ENCODE measurements at places on chromosomes 7 and 10. TPM values are rescaled to one million over a fixed set of nuclear protein-coding genes. Genes with fewer than 3 reads are reported as not detected.
A peak's percentile ranks its signal among the peaks of the same experiment; 100 is the strongest.

- DNase-seq, result no peak
Measured at GRCh38 chr7:158541346-158542010, 46.1 kb downstream of the PTPRN2 start.

ANKRD1 gene
- total RNA-seq, result 591 TPM

DNA sequence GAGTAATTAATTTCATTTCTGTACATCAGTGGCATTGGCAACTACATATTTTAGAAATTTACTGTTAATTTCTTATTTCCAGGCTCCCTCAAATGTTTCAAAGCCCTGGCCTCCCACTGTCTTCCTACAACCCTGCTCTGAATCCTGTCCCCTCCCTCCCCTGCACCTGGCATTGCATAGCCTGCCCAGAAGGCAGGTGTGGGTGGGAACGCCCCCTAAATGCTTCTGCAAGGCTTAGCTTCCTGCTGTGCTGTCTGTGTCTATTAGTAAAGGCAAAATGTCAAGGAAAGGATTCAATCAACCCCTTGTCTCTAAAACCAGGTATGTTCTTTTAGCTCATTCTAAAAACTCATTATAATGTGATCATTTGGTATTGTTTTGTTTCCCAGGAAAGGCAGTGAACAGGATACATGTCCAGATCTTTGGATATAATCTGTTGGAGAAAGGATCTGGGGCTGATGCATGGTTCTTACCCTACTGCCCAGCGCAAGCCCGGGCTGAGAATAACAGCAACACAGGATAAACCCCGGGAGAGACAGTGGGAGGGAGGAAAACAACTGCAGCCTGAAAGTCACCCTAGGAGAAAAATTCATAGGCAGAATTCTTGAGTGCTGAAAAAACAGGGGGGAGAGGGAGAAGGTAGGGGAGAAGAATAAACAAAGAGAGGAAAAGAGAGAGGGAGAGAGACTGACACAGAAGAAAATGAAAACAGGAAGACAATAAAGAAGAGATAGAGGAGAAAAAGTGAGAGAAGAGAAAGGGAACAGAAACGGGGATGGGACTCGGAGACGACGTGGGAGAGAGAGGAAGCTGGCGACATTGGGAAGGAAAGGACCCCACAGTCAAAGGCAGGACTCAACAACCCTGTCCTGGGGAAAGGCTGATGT lies 589 bp downstream of the ZNF488 start:
- no peak for DNase-seq

FRMD4A gene
- total RNA-seq, result 155 TPM

DNA sequence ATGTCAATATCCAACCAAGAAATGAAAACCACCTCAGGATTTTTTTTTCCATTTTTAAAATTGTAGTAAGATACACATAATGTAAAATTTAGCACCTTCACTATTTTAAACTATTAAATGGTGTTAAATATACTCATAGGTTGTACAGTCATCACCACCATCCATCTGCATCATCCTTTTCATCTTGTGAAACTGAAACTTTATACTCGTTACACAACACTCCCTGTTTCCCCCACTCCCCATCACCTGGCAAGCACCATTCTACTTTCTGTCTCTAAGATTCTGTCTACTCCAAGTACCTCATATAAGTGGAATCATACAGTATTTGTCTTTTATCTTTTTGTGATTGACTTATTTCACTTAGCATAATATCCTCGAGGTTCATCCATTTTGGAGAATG lies 335.2 kb upstream of the NPSR1 start:
- no peak for DNase-seq

GRCh38 chr7:124072603-124073309 lies 39.9 kb upstream of the TMEM229A start:
- DNase-seq, result peak; percentile 83

TWIST1 gene
- not detected for total RNA-seq

GRCh38 chr10:73979141-73979808 lies 18.6 kb upstream of the VCL start:
- DNase-seq, result no peak

GRCh38 chr7:33764752-33765451 lies 140.4 kb upstream of the BMPER start:
- peak; percentile 94 for DNase-seq

DNA sequence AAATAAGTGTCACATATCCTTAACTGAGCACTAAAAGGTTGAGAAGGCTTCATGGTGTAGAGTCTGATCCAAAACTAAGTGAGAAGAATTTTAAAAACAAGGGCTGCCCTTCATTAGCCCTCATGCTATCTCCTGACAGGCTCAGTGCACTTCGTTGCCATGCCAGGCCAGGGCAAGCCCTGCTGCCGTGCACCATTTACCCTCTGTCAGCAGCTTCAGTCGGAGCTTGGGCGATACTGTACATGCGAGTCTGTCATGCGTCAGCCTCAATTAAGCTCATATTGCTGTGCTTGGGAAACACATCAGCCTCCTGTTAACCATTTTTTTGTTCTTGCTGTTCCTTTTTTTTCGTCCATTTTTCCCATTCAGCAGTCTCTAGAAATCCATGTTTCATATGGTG lies 166.6 kb downstream of the VTI1A start:
- DNase-seq, result no peak

DNA sequence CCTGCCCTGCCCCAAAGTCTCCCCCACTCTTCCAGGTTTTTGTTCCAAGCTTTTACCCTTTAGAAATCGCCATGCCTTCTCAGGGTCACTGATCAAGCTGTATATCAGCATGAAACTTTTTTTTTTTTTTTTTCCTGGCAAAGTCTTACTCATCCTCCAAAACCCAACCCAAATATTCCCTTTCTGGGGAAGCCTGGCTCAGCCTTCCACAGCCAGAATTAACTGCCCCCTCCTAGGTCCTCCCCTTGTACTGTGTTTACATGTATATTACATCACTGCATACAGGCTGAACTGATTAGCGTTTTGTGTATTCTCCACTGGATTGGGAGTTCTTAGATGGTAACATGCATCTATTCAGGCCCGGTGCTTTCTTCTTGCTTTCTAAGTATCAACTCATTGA lies 4.6 kb upstream of the NOBOX start:
- DNase-seq, result no peak

HOXA7 gene
- total RNA-seq, result 15.6 TPM

GRCh38 chr7:127091620-127092019 lies 161.1 kb downstream of the GRM8 start:
- DNase-seq, result no peak

LIPM gene
- total RNA-seq, result not detected

- no peak for DNase-seq
Measured at GRCh38 chr7:99920149-99920548, 819 bp upstream of the TRIM4 start.

DNA sequence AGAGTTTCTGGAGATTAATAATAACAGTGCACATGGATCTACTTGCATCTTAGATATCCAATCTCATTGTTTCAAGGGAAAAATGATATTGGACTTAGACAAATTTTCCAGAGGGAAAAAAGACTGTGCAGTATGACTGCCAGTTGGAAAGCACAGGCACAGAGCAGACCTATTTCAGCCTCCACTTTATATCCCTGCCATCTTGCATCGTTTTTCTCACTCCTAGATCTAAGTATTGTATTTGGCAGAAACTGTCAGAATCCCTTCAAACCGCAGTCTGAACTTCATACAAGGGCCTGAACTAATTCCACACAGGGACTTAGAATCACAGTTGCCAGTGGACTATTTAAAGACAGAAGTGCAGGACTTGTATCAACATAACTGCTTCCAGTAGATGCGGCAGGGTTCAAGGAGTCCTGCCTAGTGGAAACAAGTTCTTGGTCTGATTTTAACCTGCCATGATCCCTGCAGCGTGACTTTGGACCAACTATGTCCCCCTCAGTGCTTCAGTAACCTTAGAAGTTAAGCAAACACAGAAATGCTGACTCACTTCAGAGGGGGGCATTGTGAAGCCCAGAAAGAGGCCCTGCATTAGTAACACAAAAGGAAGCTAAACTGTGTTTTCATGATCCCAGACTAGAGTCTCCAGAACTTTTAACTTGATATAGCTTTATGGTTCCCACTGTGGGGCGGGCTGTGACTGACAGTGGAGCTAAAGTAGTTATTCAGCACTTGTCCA lies 95.7 kb upstream of the PALS2 start:
- peak; percentile 65 for DNase-seq

DNA sequence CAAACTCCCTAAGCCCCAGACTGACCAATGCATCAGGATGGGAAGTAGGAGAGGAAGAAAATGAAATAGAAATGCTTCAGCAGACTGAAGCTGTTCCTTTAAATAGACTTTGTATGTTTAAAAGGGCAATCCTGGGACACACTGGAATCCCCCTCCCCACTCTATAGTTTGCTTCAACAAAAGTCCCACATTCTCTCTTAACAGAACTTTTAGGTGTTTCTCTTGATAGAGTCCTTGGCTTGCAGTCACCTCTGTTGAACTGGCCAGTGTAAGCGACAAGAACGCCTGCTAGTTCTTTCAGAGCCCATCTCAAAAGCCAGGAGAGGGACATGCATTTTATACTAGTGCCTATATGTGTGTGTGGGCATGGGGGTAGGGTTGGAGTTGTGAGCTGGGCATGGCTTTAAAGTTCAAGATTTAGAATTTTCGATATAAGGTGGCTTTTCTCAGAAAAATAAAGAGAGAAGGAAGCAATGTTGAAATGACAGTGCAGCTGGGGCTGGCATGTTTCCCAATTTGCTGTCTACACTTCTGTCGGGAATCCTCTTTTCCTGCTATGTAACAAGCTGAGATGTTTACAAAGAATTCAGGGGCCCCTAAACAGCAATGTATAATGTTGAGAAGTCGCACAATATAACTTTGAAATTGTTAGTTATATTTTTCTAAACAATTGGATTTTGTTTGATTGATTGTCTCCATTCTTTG lies 2.1 kb downstream of the TBX20 start:
- no peak for DNase-seq

SP4 gene
- 11.4 TPM for total RNA-seq

DNA sequence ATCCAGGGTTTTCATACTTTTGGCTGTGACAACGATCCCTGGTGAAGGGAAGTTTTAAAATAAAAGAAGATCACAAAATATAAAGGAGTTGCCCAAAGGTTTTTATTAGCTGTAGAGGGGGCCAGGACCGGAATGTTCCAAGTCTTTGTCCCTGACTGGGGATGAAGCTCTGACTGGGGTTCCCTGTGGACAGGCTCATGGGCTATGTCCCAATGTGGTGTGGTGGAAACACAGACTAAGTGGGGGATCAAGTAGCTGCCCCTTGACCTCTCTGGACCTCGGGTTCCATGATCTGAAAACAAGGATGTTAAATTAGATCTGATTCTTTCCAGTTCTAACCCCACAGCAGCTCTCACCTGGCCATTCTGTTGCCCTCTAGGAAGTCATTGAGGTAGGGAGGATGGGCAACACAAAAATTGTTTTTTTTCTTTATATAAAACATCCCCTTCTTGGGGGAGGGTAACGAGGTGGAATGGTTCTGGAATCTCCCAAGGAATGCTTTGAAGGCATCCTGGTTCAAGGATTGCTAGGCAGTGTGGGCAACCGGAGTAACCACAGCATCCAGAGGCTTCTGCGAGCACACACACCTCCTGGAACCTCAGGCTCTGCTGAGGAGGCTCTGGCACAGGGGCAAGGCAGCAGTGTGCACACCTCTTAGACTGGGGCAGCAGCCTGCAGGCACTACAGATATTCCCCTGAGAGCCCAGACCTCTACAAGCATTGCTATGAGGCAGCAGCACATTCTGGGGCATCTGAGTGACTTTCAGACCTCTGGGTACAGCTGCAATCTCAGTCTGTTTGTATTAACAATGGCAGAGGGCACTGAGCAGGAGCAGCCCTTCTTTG lies 21.4 kb upstream of the CRYGN start:
- no peak for DNase-seq

- peak; percentile 94 for DNase-seq
Measured at GRCh38 chr10:87915989-87916388, 52.6 kb downstream of the PTEN start.

DNA sequence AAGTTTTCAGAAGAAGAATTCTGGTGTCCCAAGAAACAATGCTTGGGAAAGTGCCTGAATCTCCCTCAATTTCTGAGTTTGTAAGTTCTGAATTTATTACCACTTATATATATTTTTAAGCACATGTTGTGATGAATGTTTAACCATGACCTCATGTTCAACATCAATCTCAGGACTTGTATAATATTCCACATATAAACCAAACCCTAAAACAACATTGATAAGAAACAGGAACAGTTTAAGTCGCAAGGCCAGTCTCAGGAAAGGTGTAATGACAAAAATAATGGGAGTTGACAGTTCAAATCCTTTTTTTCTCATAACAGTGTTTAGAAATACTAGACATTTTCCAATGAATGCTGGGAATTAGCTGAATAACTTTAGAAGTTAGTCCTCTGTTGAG lies 22.8 kb downstream of the NRP1 start:
- DNase-seq, result peak; percentile 68

DNA sequence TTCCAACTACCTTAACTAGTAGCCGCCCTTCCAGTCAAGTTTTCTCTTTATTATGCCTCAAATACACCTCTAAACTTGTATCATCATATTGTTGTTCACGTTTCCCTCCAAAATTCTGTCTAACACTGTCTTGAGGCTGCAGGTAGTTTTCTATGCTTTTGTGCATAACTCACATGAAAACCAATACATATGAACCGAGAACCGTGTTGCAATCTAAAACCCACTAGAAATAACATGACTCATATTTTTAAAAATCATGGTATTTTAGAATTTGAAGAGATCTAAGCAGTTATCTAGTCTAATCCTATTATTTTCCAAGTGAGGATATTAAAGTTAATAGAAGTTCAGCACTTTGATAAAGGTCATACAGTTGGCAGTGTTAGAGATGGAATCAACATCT lies 18.2 kb downstream of the LIPF start:
- no peak for DNase-seq

PTPRN2 gene
- 0.51 TPM for total RNA-seq

TFR2 gene
- 0.95 TPM for total RNA-seq

DNA sequence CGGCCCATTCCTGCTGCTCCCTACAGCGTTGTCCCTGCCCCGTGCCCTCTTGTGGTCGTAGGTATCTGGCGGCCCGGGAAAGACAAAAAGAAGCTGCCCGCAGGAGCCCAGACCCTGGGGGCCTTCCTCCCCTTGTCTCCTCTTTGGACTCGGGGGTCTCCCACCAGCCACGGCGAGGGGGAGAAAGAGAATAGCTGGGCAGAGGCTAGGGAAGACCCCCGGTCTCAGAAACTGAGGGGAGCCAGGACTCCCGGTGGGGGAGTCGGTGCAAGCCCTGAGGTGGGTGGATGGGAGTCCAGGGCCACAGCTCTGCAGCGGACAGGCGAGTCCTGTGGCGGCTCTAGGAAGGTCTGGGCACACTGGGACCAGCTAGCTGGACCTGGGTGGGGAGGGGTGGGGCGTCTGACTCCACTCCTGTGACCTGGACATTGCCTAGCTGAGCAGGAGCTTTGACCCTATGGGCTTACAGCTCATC lies 1.3 kb upstream of the SH2D4B start:
- DNase-seq, result no peak

GRCh38 chr10:132713421-132714095 lies 72.4 kb downstream of the NKX6-2 start:
- no peak for DNase-seq

DNA sequence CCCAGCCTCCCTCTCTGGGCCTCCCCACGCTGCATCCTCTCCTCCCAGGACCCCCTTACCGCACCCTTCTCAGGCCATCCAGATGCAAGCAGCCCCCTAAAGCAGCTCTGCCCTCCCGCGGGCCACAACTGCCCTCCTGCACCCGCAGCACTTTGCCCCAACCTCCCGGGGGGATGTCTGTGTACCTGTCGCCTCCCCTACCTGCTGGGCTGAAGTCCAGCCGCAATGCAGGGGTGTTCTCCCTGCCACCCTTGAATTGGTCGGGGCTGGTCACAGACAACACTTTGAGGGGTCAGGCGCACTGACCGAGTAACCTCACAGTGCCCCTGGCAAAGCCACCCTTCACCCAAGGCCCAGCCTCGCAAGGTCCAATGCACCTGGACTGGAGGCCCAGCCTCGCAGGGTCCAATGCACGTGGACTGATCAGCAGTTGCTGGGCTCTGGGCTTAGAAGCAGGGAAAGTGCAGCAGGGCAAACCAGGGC lies 8.3 kb upstream of the CALML5 start:
- DNase-seq, result no peak

Measured in endothelial cell of umbilical vein (primary cell).